ENCODE measurements at places on chromosomes 7 and 10.
A peak's percentile ranks its signal among the peaks of the same experiment; 100 is the strongest.

DNA sequence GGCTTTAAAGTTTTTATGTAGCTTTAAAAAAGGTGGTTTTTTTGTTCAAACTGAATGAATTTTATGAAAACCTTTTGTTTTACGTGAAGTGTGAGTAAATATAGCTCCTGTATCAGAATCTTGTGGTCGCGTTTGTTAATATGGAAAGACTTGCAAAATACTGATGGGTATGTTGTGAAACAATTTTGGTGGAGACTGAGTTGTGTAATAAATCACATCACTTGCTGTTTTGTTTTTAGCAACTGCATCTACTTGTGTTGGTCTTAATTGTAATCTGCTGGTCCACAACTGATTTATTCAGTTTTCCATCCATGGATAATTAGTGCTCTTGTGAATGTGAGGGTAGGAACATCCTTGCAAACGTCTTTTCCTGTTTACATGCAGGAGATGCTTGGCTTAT is 10.5 kb downstream of the PLXDC2 start:
- no peak for DNase-seq

GRCh38 chr7:11345621-11346020 is 371.9 kb downstream of the PHF14 start:
- no peak for DNase-seq

GRCh38 chr10:69797959-69798358 is 3.7 kb upstream of the COL13A1 start:
- no peak for DNase-seq

DNA sequence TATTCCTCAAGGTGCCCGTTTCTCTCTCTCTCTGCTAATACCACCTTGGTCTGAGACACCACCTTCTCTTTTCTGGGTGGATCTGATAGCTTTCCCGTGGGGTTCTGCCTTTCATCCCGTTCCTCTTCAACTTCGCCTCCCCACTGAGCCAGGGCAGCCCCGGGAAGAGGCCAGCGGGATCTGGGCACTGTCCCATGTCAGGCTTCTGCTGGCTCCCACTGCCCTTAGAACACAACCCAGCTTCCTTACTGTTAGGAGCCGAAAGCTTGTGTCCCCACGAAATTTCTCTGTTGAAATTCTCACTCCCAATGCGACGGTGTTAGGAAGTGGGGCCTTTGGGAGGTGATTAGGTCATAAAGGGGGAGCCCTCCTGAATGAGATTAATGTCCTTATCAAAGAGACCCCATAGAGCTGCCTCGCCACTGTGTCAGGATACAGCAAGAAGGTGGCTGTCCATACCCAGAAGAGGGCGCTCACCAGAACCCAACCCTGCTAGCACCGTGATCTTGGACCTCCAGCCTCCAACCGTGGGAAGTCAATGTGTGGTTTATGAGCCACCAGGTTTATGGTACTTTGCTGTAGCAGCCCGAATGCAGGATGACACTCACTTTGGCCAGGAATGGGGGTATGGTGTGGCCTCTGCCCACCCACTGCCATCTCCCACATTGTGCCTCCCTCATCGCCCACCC is 79.2 kb downstream of the CAMK1D start:
- no peak for DNase-seq

DNA sequence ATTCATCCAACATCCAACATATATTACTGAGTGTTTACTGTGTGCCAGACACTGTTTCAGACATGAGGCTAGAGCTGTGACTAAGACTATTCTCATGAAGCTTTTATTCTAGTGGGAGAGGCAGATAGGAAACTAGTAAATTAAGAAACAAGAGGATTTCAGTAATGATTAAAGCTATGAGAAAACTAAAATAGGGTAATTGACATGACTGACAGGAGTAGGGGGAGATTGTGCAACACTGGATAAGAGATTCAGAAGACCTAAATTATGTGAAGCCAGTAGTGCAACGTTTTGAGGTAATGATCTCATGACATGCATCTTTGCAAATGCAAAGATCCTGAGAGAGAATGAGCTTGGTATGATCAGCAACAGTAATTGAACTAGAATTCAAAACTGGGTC is 48.6 kb upstream of the MKLN1 start:
- DNase-seq, result no peak

DNA sequence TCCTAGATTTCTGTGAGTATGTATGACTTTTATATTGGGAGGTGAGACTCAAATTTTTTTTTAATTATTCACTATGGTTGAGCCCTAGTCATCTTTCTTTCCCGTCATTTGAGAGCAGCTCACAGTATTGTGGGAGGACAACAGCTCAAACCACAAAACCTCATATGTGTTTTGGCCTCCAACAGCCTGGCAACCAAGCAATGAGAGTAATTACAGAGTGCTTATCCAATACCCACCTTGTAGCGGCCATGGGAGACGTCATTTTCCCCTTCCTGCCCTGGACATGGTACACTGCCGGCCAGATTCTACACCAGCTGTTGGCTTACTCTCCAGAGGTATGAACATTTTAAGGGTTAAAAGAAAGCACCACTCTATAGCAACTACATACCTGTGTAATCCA is 49.1 kb downstream of the DOCK4 start:
- no peak for DNase-seq

DNA sequence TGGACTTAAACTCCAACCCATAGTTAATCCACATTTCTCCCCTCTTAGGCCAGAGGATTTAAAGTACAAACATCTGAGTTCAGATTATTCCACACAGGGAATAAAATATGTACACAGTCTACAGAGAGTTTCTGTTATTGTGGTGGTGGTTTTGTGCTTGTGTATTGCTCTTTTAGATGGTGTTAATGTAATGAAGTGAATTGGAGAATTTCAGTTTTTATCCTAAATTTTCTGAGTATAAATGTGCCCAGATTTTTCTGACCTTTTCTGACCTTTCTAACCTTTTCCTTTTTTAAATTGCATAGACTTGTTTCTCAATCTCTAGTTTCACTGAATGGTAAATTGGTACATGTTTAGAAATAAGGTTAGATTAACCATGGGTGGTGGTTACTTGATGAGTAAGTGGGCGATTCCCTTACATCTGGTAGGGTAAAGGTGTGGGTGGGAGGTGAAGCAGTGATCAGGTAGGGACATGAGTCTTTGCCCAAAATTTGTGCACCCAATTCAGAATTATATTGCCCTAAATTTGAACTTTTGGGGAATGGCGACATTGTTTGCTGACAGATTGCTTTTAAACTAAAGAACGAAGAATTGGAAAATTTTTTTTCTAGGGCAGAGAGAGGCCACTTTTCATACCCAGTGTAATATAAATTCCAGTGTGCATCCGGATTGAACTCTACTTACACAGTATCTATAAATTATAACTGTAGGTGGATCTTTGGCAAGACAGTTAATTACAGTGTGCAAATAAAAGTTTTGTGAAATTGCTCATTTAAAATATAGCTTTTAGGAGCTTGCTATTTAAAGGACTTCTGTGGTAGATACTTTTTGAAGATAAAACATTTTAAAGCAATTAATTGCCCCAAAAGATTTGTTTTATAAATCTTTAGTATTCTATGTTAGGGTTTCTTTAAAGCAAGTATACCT is 62.2 kb downstream of the ST7 start:
- no peak for DNase-seq

DNA sequence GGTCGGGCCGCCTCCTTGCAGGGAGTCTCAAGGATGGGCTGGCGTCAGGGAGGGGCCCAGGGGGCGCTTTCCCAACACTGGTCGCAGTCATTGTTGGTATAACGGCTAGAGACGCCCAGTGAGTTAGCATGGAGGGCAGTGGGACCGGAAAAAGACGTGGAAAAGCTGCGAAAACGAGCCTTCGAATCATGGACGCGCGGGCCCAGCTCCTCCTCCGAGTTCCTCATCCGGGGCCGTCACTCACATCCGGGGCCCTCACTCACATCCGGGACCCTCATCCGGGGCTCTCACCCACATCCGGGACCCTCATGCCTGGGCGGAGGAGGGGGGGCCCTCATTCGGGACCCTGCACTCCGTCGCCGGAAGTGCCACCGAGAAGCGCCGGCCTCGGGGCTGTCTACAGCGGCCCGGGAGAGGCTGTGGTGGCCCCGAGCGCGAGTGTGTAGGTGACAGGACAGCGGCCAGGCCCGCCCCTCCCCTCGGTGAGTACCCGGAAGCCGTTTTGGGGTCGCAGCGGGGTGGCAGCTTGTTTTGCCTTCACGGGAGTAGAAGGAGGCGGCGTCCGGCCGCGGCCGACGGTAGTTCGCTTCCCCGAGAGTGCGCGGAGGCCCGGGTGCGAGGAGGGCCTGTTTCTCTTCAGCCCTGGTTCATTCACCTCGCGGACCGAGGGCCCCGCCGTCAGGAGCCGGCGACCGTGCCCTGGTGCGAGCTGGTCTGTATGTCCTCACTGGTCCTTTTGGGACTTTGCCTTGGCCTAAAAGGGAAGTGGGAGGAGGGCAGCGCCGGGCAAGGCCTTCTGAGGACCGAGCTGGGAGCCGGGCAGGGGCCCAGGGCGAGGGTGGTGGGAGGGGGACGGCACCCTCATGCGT is at the start of gene ZNF655:
Gene ZNF655 (plus strand): TSS at position 337 of the 869 bp plus-strand sequence. CDS start 1,918 bp downstream, outside the sequence.
- DNase-seq, result peak; percentile 82

- DNase-seq, result no peak
Observed at GRCh38 chr10:91684841-91685240, 52.0 kb upstream of the PPP1R3C start.

GRCh38 chr10:132480356-132480755 is 57.2 kb upstream of the INPP5A start:
- no peak for DNase-seq

- DNase-seq, result no peak
Observed at GRCh38 chr10:11046776-11047160, 29.1 kb downstream of the CELF2 start.

- DNase-seq, result no peak
Observed at GRCh38 chr7:67875558-67875957, 878.9 kb downstream of the TYW1 start.

DNA sequence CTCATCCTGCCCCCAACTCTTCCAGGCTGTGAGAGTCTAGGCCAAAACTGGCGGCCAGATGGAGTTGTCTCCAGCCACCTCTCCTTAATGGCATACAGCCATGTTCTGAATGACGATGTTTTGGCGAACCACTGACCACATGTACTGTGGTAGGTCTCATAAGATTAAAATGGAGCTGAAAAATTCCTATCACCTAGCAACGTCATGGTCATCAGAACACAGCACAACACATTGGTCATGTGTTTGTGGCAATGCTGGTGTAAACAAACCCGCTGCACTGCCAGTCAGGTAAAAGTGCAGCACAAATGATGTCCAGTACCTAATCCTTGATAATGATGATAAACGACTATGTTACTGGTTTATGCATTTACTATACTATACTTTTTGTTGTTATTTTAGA is 290.0 kb upstream of the MKI67 start:
- DNase-seq, result no peak

DNA sequence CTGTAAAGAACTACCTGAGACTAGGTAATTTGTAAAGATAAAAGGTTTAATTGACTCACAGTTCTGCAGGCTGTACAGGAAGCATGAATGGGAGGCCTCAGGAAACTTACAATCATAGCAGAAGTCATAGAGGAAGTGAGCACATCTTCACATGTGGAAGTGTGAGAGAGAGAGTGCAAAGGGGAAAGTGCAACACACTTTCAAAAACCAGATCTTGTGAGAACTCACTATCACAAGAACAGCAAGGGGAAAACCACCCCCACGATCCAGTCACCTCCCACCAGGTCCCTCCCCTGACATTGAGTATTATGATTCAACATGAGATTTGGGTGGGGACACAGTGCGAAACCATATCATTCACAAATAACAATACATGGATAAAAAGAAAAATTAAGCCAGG is 24.5 kb downstream of the AVL9 start:
- no peak for DNase-seq

DNA sequence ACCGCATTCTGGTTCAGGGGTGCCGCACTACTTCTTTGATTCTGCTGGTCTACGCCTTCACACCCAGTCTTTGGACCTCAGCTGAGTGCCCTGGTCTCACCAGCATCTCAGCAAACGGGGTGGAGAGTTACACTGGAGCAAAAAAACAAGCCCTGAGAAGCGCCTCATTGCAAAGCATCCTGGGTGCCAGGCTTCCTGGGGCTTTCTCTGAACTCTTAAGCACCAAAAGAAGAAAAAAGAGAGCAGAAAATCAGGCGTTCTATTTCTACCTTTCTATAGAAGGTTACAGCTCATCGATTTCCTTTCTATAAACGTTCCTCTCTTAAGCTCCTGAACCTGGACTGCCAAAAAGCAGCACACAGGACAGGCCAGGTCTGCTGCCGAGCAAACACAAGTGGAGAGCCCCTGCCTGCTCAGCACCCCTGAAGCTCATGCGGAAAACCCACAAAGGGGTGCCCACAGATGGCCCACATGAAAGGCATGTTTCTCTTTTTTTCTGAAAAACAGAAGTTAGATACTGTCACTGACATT is 217.9 kb downstream of the SFMBT2 start:
- DNase-seq, result no peak

DNA sequence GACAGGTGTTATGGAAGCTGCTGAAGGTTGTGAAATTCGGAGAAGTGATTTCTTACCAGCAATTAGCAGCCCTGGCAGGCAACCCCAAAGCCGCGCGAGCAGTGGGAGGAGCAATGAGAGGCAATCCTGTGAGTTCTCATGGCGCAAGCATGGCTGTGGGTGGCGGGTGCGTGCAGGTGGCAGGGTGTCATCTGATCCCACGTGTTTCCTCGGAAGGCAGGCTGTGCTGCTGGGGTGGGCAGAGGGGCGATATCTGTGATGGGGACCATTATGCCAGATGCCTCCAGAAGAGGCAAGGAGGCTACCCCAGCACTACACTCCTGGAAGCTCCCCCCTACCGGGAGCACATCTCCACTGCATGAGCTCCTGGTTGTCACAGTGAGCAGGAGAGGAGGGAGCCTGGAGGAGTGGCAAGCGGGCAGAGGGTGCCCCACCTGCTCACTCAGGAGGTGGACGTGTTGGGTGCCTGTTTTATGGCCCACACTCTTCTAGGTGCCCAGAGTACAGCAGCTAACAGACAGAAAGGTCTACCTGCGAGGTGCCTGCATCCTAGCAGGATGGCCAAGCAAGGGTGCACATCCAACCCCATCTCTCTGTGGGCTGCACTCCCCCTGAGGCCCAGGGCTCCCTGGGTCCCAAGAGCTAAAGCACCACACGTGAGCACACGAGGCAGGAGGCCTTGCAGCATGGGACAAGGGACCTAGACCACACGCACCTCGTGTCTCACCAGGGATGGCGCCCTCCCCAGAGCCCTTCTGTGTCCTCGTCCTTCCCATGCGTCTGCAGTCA is 204.7 kb downstream of the EBF3 start:
- DNase-seq, result no peak

GRCh38 chr10:101351017-101351416 is 2.9 kb upstream of the BTRC start:
- no peak for DNase-seq

DNA sequence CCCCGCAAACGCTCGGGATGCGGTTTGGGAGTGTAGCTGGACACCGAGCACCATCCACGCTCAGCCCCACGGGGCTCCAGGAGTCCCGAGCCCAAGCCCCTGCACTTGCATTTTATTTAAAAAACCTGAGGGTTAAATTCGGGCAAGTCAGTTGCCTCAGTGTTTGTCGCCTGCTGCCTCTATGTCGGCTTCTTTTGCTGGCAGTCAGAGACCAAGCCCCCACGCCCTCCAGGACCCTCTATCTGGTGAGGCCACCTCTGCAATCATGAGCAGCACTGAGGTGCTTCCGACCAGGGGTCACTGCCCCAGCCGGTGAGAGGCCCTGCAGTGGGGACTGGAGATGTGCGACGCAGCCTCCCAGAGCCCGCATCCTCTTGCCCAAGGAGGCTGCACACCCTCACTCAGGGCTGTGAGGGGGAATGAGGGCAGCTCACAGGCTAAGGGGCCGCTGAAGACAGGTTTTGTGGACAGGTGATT is 13.3 kb upstream of the ZNF273 start:
- no peak for DNase-seq
